ENCODE measurements at places on chromosomes 11 and 22.

DNA sequence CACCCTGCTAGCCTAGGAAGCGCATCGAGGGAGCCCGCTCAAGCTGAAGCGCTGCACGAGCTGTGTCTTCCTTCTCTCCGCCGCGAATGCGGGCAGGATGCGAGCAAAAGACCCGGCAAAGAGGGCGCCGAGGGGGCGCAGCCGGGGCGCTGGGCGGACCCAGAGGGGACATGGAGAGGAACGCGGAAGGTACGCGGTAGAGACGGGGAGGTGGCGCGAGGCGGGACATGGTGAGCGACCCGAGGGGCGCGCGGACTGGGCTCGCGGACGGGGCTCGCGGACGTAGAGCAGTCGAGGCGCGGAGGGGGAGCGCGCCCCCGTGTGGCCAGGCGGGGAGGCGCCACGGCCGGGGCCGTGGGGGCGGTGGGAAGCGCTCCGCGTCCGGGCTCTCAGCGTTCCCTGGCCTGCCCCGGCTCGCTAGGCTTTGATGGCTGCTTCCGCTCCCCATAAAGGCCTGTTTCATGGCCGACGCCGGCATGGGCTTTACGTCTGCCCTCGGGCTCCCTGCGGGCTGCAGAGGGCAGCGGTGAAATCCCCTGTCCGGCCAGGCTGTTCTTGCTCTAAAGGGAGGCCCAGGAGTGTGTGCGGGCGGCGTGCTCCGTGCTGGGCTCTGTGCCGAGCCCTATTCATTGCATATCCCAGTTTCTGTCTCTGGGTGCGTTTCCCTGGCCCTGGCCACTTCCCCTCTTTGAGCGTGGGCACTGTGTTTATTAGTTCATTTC is 31.2 kb upstream of the TRIM29 start:
- peak; percentile 60 for DNase-seq

- no peak for DNase-seq
These were observed 5.1 kb upstream of the CARNS1 start for GRCh38 chr11:67410369-67410831.

DNA sequence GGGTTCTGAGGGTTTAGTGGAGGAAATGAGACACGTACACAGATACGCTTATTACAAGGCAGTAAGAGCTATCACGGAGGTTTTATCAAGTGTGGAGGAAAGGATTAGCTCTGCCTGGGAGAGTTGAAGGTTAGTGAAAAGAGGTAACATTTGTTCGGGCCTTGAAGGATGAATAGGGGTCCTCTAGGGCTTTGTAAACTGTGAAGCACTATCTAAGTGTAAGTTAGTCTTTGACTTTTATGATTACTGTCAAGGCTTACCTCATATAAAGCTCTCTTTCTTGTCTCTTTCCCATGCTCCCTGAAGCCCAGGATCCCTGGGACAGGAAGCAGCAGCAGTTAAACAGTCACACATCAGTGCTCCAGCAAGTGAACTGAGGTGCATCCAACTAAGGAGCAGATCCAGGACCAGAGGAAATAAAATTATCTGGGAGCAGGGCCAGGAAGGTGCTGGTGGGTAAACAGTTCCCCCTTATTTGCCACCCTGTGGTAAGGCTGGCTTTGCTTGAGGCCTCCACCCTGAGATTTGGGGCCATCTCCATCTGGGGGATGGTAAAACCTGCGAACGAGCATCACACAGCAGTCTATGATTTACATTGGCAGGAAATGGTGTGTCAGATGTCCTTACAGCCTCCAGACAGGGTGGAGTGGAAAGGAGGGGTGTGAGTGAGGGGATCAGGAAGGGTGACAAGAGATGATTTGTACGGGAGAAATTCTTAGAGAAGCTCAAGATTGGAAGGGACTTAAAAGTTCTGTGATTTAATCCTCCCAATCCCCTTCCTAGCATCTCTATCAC is 27.2 kb downstream of the GVQW3 start:
- DNase-seq = no peak

DNA sequence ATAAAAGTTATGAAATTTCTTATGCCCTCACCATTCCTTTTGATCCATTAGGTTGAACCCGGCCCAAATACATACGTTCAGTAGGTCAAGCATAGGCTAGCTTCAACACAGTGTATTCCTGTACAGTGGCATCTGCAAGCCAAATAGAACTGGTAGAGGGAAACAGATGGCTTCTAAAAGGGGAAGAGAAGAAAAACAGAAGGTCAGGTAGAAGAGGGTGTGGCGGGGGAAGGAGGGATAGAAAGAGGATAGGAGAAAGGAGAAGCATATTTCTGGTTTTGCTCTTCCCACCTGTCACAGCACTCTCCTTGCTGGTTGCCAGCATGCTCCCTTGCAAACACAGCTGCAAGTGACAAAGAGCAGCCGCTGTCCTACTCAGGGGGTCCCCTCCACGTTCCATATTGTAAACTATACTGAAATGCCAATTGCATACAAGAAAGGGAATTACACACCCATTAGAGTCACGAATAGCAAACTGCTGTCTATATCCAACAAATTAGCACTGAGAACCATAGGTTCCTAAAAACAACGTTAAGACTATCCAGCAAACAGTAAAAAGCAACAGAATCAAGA is 71.8 kb downstream of the PHF21A start:
- DNase-seq = no peak

DNA sequence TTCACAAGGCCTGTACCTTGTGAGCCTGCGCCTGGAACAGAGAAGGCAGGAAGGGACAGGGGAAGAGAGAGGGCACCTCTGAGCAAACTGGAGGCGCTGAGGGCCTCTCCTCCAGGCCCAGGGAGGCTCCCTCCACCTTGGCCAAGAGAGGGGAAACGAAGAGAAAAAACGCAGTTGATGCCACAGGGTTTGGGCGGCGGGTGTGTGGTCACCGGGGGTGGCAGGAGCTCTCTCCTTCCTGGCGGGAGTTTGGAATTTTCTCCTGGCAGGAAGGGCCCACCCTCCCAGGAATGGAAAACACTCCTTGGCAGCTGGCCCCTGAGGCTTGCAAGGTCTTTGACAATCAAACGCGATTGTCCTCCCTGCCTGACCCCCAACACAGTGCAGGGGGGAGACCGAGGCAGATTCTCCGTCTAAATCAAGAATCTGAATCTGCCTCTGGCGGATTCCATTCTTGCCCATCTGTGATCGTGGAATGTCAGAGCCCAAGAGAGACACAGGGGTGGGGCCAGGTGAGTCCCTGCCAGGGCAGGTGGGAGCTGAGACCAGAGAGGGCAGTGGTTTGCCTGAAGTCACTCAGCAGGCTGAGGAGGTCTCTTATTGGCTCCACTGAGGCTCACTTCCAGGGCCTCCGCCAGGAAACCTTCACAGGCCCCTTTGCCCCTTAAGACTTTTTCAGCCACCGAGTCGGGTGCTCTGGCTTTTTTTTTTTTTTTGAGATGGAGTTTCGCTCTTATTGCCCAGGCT is 21.0 kb downstream of the RPL3 start:
- no peak for DNase-seq

GRCh38 chr11:79852176-79852575 is 411.3 kb upstream of the TENM4 start:
- DNase-seq = no peak

- DNase-seq = no peak
These were observed 56.1 kb downstream of the PTPRJ start for GRCh38 chr11:48036466-48036865.
